Kidney (tissue), 22 donors: ENCODE measurements at places on chromosomes 7 and 10. TPM values are rescaled to one million over a fixed set of nuclear protein-coding genes. Genes with fewer than 3 reads are reported as not detected.

DNA sequence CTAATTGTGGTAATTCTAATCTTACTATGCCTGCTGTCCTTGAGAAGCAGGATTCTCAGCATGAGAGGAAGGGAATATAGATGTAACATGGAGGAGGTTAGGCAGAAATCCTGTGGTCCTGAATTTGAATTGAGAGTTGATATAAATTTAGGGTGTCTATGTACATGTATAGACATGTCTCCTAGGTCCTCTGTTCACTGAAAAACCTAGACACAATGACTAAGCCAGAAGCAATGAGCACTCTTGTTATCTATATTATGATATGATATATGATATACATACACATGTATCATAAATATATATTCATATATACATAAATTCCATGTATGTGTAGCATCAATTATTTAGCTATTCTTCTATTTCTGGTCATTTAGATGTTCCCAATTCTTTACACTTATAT, 173.3 kb upstream of the MKLN1 start:
- H3K36me3 ChIP-seq, result no peaks in the 10 kb centered on the region
- H3K4me3 ChIP-seq, result no peak overlapping the region
- no peaks in the 10 kb centered on the region for H3K4me1 ChIP-seq
- H3K27me3 ChIP-seq, result no peaks in the 10 kb centered on the region

DNA sequence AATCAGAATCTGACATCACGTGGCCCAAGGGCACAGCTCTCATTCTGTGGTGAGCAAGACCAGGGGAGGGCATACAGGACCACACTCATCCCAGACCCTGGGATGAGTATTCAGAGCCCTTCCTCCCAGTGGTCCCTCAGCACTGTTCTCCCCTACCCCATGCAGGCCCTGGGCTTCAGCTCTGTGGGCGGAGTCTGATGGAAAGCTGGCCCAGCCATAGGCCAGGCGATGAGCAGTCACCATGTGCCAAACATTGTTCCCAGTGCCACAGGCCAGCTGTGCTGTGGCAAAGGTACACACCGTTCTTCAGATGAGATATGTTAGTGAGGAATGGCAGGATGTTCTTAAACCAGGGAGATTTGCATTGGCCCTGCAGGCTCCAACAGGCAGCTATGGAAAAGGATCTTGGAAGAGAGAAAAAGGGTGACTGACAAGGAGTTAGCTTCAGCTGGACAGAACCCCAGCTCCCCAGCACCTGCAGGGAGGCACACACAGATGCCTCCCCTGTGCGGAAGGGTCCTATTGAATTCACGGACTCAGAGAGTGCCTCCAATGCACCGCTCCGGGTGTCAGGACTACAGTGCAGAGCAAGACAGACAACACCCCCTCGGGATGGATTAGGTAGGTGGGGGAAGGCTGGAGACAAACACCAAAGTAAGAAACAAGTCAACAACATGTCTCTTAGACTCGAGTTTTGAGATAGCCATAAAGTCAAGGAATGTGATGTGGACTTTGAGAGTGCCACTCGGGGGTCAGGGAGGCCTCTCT, 596.0 kb upstream of the MGMT start:
- no peaks in the 10 kb centered on the region for H3K27me3 ChIP-seq
- H3K27ac ChIP-seq, result no peak overlapping the region
- no peaks in the 10 kb centered on the region for H3K4me1 ChIP-seq

- peak overlapping the region; percentile 7 for H3K27ac ChIP-seq
- DNase-seq, result no peak
- no peaks in the 10 kb centered on the region for H3K27me3 ChIP-seq
- peaks cover 21% of the 10 kb centered on the region for H3K4me1 ChIP-seq
Measured at GRCh38 chr10:99425204-99425603, 5.2 kb downstream of the GOT1 start.

DNA sequence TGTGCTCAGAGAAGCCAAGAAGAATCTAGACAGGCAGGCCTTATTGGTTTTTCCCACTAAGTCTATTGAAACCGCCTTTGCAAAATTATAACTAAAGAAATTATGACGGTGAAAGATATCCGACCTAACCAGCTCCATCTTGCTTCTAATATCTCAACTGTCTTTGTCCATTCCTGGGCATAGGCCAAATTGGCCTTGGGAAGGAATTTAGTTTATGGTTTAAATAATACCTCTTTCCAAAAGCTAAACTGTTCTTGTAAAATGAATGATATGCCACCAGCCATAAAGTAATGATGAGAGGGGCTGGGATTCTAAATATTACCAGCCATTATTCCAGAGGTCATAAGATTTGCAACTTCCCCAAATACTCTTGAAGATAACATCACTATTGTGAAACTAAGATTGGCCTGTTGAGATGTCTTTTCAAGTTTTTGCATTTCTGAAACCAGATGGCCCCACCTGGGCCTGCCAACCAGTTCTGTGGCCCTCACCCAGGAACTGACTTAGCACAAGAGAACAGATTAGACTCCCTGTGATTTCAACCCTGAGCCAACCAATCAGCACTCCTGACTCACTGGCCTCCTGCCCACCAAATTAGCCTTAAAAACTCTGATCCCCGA, 41.2 kb upstream of the SLC35G1 start:
- no peak overlapping the region for H3K4me3 ChIP-seq
- DNase-seq, result no peak
- H3K27ac ChIP-seq, result no peak overlapping the region
- no peaks in the 10 kb centered on the region for H3K36me3 ChIP-seq

DNA sequence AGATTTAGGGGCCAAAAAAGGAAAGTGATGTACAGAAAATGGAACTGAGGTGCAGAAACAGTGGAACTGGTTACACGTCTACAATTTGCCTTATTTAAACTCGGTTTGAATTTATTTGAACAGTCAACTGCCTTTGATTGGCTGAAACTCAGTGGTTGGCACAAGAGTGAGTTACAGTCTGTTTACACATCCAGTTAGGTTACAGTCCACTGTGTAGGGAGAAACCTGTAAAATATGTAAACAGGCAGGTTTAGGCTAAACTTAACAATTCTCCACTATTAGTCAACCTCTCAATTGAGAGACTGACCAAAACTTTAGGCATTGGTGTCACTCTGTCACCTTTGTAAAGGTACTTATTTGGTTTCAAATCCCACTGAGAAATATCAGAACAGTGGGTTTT, 40.3 kb upstream of the RELN start:
- H3K27me3 ChIP-seq, result no peaks in the 10 kb centered on the region
- no peaks in the 10 kb centered on the region for H3K4me1 ChIP-seq
- H3K36me3 ChIP-seq, result no peaks in the 10 kb centered on the region

DNA sequence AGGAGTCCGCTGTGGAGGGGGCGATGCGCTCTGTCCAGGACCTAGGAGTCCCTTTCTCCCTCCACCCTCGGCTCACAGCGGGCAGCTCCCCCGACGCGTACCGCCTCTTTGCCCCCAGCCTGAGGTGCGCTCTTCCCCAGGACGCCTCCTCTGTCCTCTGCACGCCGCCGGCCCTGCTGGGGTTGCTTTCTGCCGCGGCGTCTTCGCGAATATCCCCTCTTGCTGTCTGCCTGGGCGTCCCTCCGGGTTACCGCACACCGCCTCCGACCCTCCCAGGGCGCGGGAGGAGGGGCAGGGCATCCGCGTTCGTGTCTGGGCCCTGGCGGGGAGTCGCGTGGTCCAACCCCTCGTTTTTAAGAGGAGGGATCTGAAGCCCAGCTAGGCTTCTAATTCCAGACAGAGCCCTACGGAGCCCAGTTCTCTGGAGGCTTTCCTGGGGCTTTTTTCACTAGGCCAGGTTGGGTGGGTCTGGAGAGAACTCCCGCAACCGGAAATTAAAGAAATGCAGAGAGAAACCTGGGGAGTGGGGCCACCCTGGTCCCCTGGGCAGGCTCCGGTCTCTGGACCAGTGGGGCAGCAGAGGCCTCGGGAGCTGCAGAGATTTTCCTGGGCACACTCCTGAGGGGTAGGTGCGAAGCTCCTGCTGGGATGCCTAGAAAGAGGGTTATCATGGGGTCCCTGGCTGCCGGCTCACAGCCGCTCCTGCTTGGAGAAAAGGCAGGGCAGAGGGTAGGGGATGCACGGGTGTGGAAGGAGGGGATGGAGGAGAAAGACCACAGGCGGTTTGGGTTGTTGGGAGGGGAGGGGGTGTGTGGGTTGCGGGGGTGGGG, 166.9 kb downstream of the UBE2H start:
- peaks cover 39% of the 10 kb centered on the region for H3K27me3 ChIP-seq
- no peak overlapping the region for H3K27ac ChIP-seq
- no peak overlapping the region for H3K4me3 ChIP-seq
- no peaks in the 10 kb centered on the region for H3K4me1 ChIP-seq
- peak; percentile 36 for DNase-seq

- no peaks in the 10 kb centered on the region for H3K27me3 ChIP-seq
- no peaks in the 10 kb centered on the region for H3K4me1 ChIP-seq
- H3K27ac ChIP-seq, result no peak overlapping the region
- H3K36me3 ChIP-seq, result no peaks in the 10 kb centered on the region
- H3K4me3 ChIP-seq, result no peak overlapping the region
Measured at GRCh38 chr7:78125884-78126283, 327.3 kb downstream of the PHTF2 start.

DNA sequence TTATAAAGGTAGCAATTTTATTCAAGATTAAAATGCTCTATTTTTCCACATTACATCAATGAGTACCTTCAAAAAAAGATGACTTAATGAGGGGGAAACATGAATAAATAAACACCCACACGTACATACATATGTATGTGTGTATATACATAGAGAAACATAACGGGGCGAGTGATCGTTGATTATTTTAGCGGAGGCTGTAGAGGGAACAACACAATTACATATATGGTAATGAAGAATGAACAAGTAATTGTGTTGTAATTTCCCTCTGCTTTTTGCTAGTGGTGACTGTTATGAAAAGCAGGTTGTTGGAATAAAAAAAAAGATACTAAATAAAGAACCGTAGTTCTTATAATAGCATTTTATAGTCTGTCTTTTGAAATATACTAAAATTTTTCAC, 63.2 kb downstream of the CACNB2 start:
- H3K4me3 ChIP-seq, result no peak overlapping the region
- no peaks in the 10 kb centered on the region for H3K4me1 ChIP-seq
- H3K36me3 ChIP-seq, result no peaks in the 10 kb centered on the region
- no peaks in the 10 kb centered on the region for H3K27me3 ChIP-seq

- DNase-seq, result no peak
- H3K4me1 ChIP-seq, result no peaks in the 10 kb centered on the region
- no peaks in the 10 kb centered on the region for H3K36me3 ChIP-seq
- H3K4me3 ChIP-seq, result no peak overlapping the region
- H3K27ac ChIP-seq, result no peak overlapping the region
Measured at GRCh38 chr7:84848219-84848973, 338.5 kb downstream of the SEMA3D start.

DNA sequence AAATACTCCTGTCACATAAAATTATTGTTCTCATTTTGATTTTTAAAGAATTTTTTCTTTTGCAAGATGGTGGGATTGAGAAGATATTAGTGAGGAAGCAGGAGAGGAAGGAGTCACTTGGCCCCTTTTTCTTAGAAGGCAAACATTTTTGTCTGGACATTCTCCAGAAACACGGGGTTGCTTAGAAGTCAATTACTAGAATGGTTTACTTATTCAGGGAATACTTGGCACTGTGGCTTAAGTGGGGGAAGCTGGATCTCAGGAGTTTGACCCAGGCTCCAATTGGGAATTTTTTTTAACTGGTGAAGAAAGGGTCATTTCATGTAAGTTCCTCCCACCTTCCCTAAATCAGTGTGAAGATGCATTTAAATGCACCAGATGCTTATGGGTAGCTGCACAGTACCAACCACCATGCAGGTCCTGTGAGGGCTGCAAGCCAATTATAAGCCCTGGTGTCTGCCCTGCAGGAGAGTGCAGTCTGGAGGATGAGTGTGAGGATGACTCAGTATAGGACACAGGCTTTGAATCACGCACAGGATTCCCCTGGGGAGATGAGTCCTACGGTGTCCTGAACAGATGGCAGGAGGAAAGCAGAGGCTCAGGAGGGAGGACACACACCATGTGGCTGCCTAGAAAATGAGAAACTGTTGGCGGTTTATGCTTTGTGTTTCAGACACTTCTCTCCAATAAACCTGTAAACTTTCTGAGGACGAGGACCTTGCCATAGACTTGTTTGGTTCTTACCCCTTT, 299.1 kb downstream of the PLXNA4 start:
- H3K36me3 ChIP-seq, result no peaks in the 10 kb centered on the region
- peak overlapping the region; percentile 29 for H3K27ac ChIP-seq
- no peaks in the 10 kb centered on the region for H3K27me3 ChIP-seq
- H3K4me1 ChIP-seq, result peaks cover 24% of the 10 kb centered on the region
- H3K4me3 ChIP-seq, result no peak overlapping the region

DNA sequence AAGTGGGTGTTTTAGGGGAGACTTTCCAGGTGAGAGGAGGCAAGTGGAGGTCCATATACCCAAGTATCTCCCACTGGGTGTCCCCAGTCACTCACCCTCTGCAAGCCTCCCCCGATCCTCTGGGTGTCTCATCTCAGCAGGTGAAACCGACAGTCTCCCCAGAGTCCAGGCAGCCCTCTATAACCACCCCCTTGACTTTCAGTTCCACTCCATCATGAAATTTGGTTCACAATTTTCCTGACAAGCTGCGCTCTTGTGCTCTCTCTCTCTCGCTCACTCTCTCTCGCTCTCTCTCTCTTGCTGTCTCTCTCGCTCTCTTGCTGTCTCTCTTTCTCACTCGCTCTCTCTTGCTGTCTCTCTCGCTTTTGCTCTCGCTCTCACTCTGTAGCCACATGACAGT, 8.1 kb upstream of the RABGEF1 start:
- H3K4me3 ChIP-seq, result no peak overlapping the region
- no peak for DNase-seq
- no peaks in the 10 kb centered on the region for H3K4me1 ChIP-seq
- no peaks in the 10 kb centered on the region for H3K27me3 ChIP-seq

GRCh38 chr7:1693991-1694524, 24.0 kb downstream of the ELFN1 start:
- H3K36me3 ChIP-seq, result no peaks in the 10 kb centered on the region
- H3K4me1 ChIP-seq, result peaks cover 14% of the 10 kb centered on the region
- peak; percentile 92 for DNase-seq
- no peaks in the 10 kb centered on the region for H3K27me3 ChIP-seq
- no peak overlapping the region for H3K4me3 ChIP-seq

DNA sequence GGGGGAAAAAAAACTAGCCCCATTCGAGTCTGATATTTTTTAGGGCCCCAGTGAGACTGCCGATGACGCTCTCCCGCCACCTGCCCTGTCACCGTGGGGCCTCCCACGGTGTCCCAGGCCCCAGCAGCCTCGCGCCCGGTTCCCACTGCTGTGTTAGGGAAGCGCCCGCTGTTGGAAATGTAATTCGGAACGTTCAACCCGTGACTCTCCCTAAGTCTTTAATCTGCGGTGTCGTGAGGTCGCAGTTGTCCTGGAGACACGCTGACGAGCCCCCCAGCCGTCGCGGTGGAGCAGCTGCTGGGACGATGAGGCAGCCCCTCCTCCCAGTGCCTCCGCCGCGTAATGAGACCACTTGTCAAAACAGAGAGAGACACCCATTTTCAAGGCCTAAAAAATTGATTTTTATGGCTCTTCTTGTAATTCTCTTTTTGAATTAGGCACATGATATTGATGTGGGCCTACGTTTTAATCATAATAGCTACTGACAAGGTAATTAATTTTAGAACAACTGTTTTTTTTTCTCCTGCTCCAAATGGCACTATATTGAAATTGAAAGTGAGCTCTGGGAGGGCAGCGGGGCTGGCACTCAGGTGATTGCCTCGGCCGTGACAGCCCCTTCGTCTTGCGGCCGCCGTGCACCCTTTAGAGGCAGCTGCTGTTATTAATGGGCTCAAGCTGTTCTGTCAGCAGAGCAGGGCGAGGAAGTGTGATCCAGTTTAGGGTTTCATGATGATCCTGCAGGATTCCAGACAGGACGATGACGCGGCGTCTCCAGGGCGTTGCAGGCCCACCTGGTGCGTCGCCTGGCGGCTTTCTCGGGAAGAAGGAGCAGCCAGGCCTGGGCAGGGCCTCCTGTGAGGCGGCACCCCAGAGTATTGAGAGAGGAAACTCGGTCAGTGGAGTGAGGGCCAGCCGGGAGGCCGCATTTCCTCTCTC, 63.3 kb downstream of the NKX6-2 start:
- no peaks in the 10 kb centered on the region for H3K36me3 ChIP-seq
- peak; percentile 75 for DNase-seq
- H3K4me3 ChIP-seq, result no peak overlapping the region
- H3K4me1 ChIP-seq, result no peaks in the 10 kb centered on the region

NPC1L1 gene
- 0.88 TPM for total RNA-seq

ANKRD22 gene
- 3.6 TPM for total RNA-seq

KIAA1549 gene
- total RNA-seq, result 10.1 TPM

TAS2R41 gene
- total RNA-seq, result not detected
